ENCODE measurements at places on chromosomes 5 and 9. TPM values are rescaled to one million over a fixed set of nuclear protein-coding genes. Genes with fewer than 3 reads are reported as not detected.

SLC22A4 gene
- total RNA-seq, result 7.3 TPM

IL7R gene
- 154 TPM for total RNA-seq

DOCK8 gene
- 196 TPM for total RNA-seq

CFAP157 gene
- total RNA-seq, result 0.16 TPM

ERP44 gene
- total RNA-seq, result 17.2 TPM

HTR4 gene
- not detected for total RNA-seq

IFNK gene
- total RNA-seq, result not detected

C1QTNF2 gene
- not detected for total RNA-seq

RASGRF2 gene
- total RNA-seq, result 7.2 TPM

PRSS3 gene
- total RNA-seq, result not detected

TIFAB gene
- total RNA-seq, result 1.8 TPM

PCDHGA10 gene
- 4.5 TPM for total RNA-seq

C5orf52 gene
- not detected for total RNA-seq

GRIN3A gene
- 0.76 TPM for total RNA-seq

ABHD17B gene
- total RNA-seq, result 26.6 TPM

ENTREP1 gene
- total RNA-seq, result 1.8 TPM

TEX48 gene
- not detected for total RNA-seq

PCDHA9 gene
- total RNA-seq, result 0.13 TPM

CSNK1A1 gene
- 165 TPM for total RNA-seq

KIF4B gene
- total RNA-seq, result 0.17 TPM

CDC20B gene
- not detected for total RNA-seq

CCNI2 gene
- total RNA-seq, result 0.26 TPM

IDNK gene
- total RNA-seq, result 8.4 TPM

SLC46A2 gene
- 0.88 TPM for total RNA-seq

PRUNE2 gene
- 19.1 TPM for total RNA-seq

PGM5 gene
- 12.0 TPM for total RNA-seq

LHX2 gene
- not detected for total RNA-seq

PTGR1 gene
- total RNA-seq, result 11.8 TPM

PPP3R2 gene
- not detected for total RNA-seq

SMC2 gene
- 11.8 TPM for total RNA-seq

TLX3 gene
- total RNA-seq, result not detected

CD180 gene
- 33.5 TPM for total RNA-seq

SOWAHA gene
- not detected for total RNA-seq

FAT2 gene
- 0.11 TPM for total RNA-seq

TMEM174 gene
- not detected for total RNA-seq

SH3GLB2 gene
- total RNA-seq, result 75.9 TPM

SHISAL2B gene
- not detected for total RNA-seq

ZNF366 gene
- total RNA-seq, result 8.5 TPM

DNAH5 gene
- total RNA-seq, result 0.22 TPM

CRB2 gene
- 3.0 TPM for total RNA-seq

PDGFRB gene
- total RNA-seq, result 97.1 TPM

CARTPT gene
- not detected for total RNA-seq

IL4 gene
- total RNA-seq, result not detected

GCNT4 gene
- 2.1 TPM for total RNA-seq

ERGIC1 gene
- 143 TPM for total RNA-seq

WDR55 gene
- total RNA-seq, result 23.4 TPM
